ENCODE measurements at places on chromosomes 1 and 21.

DNA sequence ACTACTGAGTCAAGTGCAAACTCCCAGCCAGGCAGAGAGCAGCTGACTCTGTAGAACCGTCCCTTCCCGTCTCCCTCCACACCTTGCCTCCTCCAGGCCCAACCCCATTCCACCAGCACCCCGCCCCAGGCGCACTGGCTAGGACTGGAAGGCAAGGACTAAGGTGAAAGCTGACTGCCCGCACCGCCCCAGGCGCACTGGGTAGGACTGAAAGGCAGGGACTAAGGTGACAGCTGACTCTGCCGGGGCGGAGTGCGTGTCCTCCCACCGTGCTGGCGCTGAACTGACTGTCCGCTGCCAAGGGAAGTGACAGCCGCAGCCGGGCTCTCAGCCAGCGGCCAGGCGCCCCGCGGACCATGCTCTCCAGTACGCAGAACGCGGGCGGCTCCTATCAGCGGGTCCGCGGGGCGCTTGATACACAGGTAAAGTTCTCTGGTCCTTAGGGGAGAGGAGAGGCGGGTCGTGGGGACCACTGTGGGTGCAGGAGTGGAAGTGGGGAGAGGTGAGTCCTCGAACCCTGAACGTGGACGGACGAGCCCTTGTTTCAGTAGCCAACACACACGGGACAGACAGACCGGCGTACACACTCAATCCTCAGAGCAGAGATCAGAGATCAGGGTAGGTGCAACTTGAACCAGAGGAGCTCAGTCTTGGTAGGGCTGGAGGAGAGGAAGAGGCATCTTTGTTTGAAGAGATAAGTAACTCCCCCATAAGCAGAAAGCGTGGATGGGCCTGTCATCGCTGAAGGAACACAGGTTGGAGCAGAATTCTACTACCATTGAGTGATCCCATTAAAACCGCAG, 58.0 kb downstream of the RBM11 start:
- peak; percentile 47 for DNase-seq

DNA sequence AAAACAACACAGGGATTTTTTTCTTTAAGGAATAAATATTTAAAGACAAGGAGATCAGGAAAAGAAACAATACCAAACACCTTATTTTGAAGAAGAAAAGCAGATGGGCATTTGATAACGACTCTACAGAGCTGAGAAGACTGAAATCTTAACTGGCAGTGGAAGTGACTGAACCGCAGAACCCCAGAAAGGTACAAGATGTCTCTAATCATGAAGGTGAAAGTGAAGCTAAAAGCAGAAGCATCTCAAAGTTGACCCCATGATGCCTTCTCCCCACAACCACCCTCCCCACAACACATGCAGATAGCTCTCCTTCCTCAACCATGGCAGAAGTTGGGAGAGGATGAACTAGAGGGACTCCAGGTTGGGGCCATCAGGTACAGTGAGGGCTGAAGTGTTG, 129.6 kb downstream of the ZNF648 start:
- DNase-seq: no peak

- no peak for DNase-seq
Observed at GRCh38 chr1:245807306-245807705, 652.5 kb downstream of the KIF26B start.

GRCh38 chr1:52474807-52475206, 70.4 kb downstream of the PRPF38A start:
- no peak for DNase-seq

DNA sequence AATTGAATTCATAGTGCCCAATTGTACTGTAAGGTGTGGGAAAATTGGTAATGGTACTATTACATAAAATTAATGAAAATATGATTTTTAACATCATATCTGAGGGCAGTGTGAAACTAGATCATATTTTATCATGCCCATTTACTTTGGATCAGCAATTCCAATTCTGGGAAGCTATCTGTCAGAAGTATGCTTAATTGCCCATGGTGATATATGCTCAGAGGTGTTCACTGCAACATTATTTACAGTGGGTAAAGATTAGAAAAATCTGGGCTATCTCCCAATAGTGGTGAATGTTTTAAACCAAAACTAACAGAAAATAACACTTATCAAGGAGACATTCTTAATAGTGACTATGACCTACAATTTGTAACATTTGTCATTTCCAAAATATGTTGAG, 1260.0 kb downstream of the BRINP3 start:
- no peak for DNase-seq

DNA sequence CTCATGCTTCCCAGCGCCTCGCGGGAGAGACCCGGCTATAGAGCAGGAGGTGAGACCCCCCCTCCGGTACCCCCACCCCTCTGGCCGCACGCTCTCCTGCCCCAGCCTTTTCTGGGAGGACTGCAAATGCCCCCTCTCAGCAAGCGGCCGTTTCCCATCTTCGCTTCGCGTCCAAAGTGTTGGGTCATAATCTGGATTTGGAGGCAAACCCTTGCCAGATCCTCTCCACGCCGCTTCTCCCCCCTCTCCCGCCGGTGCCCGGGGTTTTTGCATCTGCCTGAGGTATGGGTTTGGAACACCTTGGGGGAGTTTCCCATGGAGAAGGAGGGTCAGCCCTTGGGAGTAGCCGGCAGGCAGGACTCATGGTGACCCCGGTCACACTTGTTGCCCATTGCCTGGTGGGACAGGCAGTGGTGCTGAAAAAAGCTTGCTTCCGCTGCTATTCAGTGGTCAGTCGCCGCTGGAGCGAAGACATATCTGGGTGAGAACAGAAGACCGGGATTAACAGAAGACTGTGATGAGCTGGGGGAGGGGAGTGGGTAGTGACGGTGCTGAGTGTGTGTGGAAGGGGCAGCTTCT, 935 bp downstream of the KCNK2 start:
- DNase-seq: no peak

DNA sequence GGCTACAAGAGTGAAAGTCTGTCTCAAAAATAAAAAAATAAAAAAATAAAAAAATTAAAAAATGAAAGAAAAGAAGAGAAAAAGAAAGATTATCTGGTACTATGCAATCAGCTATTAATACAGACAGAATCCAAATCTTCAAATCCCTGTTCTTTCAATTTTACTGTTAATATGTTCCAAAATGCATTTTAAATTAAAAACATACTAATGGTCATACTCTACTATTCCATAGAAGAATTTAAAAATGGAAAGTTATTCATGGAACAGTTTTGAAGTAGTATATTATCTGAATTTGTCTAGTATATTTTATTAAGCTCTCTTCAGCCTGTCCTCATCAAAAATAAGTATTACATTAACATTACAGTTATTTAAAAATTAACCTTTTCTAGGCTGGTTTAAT, 430.1 kb downstream of the PTBP2 start:
- no peak for DNase-seq

DNA sequence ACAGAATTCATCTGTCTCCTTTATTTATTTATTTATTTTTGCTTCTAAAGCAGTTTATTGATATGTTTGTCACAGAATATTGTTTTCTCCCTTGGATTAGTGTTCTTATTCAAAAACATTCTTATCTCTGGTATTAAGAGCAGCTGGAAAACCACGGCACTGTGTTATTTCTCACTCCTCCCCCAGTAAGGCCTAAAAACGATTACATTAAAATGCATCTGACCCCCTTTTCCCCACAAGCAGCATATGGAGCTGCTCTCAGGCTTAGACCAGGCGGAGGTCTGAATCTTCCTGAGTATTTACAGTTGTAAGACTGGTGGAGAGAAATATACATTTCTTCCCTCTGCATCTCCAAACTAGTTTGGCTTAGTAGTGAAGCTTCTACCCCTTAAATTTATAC, 86.8 kb downstream of the HLX start:
- DNase-seq: no peak

GRCh38 chr1:15152318-15153183, 996 bp upstream of the TMEM51 start:
- DNase-seq: peak; percentile 95

DNA sequence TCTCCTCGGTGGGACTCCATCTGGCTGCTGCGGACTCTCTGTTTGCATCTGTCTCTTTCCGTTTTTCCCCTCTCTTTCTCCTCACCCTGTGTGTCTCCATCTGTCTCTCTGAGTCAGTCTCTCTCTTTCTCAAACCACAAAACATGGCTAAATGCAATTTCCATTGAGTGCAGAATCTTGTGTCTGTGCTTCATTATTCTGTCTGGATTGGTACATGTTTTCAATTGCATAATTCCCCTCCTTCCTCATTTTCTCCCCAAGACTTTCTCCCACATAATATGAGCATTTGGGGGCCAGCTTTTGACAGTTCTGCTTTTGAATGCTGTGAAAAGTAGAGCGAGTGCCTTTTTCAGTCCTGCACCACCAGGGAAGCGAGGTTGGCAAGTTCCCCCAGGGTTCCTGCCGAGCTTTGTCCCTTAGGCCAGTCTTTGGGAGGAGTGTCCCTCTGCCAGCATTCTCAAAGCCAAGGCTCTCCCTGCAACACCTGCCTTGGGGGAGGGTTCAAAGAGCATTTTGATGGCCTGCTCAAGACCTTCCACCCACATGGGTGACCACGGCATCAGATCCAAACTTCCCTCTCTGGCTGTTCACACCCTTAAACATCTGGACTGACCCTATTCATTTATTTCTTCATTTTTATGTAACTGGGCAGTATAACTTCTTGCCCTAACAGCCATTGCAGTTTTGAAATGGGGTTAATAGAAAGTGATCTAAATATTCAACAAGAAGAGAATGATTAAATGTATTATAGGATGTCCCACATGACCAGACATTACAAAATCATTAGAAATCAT, 32.8 kb upstream of the SCMH1 start:
- DNase-seq: no peak
